Activated CD4-positive, alpha-beta T cell treated with anti-CD3 and anti-CD28 coated beads for 36 hours (primary cell): ENCODE measurements at places on chromosomes 2 and 18. TPM values are rescaled to one million over a fixed set of nuclear protein-coding genes. Genes with fewer than 3 reads are reported as not detected.
A peak's percentile ranks its signal among the peaks of the same experiment; 100 is the strongest.

Gene NT5DC4
- total RNA-seq = not detected

Gene AOX1
- total RNA-seq = 0.65 TPM

Gene CRYGC
- not detected for total RNA-seq

Gene COL4A4
- not detected for total RNA-seq

Gene PTPRN
- total RNA-seq = 0.30 TPM

Gene PRSS56
- total RNA-seq = not detected

- DNase-seq = no peak
Observed at GRCh38 chr2:150449856-150450255, 37.6 kb downstream of the RND3 start.

- DNase-seq = no peak
Observed at GRCh38 chr2:85769236-85769982, 15.6 kb downstream of the ATOH8 start.

DNA sequence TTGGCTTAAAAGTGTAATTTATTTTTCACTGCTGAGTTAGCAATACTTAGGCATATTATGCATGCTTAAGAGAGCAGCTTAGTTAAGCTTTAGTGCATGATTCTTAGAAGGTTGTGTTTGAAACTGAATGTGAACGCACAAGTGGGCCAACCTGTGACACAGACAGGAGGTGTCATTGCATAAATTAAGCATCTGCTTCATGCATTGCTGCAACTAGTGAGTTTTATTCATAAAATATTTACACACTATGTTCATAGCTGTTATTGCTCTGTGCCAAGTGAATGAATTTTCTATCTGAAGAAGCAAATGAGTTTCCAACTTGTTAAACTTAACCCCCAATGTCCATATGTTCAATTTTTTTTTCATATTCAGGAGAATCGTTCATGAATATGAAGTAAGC, 806.4 kb downstream of the GALR1 start:
- no peak for DNase-seq

GRCh38 chr2:97663962-97664635, at the start of gene ACTR1B:
ACTR1B (minus strand) TSS chr2:97664044; CDS start chr2:97663890, 154 bp downstream.
- peak; percentile 99 for DNase-seq

DNA sequence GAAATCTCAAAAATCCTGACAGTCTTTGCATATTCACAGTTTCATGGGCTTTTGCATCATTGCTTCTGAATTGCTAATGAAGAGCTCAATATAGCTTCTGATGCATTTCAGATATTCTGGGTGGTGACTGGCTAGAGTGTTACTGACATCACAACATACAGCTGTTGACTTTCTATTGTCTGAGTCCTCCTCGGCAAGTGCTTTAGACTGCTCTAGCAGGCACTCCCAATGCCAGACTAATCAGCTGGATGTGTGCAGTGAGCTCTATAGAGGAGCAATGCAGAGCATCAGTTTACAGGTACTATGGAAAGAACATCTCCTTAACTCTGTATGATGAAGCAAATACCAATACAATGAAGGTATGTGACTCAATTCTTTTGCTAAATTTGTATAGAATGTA, 54.9 kb downstream of the R3HDM1 start:
- no peak for DNase-seq

GRCh38 chr18:48898521-48898920, 52.2 kb downstream of the SMAD7 start:
- DNase-seq = no peak

DNA sequence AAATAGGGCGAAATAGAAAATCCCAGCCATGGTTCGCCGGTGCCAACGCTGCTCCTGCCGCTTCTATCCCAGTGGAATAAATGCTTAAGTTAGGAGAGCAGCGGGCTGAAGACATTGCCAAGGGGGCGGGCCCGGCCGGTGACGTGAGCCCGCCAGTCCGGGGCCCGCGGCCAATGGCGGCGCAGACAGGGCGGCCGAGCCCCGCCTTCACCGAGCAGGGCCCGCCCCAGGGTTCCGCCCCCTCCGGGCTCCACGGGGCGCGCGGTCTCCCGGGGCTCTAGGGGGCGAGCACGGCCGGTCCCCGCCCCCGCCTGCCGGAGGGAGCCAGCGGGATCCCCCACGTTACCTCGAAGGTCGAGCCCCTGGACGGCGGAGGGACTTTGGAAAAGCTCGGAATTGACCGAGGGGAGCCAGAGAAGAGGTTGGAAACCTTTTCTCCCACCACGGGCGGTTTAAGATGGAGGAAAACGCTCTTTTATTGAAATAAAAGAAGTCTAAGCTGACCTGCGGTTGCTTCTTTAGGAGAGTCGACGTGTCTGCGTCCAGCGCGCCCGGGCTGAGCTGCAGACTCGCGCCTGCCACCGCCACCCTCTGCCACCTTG, at the start of gene EPHA4:
EPHA4 (minus strand) TSS at position 86 of the 602 bp plus-strand sequence; CDS start at position 30, 56 bp downstream.
- peak; percentile 90 for DNase-seq

GRCh38 chr2:226611944-226612318, 187.7 kb downstream of the IRS1 start:
- no peak for DNase-seq

GRCh38 chr2:869357-869871, 81.2 kb upstream of the SNTG2 start:
- DNase-seq = no peak

DNA sequence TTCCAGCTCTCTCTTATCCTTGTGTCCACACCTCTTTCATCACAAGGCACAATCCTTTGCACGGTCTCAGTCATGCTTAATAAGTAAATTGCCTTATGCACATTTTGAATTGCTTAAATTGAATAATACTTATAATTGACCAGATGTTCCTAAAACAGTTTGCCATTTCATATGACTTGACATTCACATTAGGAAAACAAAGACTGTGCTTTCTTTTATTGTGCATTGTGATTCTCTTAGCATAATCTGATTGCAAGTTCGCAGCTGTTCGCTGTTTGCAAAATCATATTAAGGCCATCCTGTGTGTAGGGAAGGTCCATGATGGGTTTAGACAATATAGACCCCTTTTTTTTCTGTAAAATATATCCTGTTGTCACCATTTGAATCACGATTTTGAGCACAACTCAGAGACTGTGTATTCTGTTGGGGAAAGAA, 75.6 kb downstream of the RNF144A start:
- DNase-seq = no peak

- DNase-seq = no peak
Observed at GRCh38 chr2:208363485-208363884, 43.1 kb upstream of the PTH2R start.

DNA sequence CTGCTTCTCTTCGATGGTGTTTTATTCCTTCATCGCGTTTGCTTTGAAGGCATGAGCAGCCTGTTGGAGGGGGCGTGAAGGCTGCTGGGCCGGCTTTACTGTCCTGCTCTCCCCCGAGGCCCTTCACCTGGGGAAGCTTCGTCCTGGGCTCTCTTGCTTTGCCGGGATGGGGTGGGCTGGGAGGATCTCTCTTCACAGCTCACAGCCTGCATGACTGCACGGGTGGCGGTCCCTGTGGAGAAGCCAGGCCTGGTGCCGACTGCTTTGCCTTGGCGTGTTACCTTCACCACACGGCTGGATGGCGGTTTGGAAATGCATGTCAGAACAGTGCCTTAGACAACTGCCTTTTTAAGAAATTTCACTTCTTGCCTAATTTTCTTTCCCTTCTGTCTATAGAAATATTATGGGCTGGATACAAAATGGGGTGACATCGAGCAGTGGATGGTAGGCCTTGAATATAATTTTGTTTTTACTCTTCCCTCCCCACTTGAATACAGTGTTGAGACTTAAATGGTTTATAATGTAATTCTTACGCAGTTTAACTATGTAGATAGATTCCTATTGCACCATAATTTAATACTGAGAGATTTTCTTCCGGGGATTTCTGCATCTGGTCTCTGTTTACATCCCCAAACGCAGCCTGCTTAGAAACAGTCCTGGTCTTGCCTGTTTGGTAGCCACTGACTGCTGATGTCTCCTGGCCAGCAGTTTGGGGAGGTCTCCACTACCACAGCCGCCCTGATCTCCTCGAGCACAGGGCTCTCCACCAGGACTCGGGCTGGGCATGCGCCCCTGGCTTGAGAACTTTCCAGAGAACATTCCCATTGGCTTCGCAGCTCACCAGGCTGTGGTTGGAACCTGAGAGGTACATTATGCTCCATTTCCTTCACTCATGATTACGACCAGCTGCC, 81.0 kb upstream of the RBM44 start:
- DNase-seq = no peak

- DNase-seq = no peak
Observed at GRCh38 chr18:32324181-32324580, 134.3 kb downstream of the MEP1B start.

GRCh38 chr2:128373451-128374000, 54.9 kb upstream of the HS6ST1 start:
- no peak for DNase-seq

- DNase-seq = no peak
Observed at GRCh38 chr2:159292157-159292556, 5.7 kb upstream of the WDSUB1 start.

GRCh38 chr2:21123473-21124393, at the start of gene TDRD15:
TDRD15 (plus strand) TSS chr2:21123968; CDS start chr2:21137468, 13,500 bp downstream.
- no peak for DNase-seq
